ENCODE measurements at places on chromosomes 4 and X. TPM values are rescaled to one million over a fixed set of nuclear protein-coding genes. Genes with fewer than 3 reads are reported as not detected.

DNA sequence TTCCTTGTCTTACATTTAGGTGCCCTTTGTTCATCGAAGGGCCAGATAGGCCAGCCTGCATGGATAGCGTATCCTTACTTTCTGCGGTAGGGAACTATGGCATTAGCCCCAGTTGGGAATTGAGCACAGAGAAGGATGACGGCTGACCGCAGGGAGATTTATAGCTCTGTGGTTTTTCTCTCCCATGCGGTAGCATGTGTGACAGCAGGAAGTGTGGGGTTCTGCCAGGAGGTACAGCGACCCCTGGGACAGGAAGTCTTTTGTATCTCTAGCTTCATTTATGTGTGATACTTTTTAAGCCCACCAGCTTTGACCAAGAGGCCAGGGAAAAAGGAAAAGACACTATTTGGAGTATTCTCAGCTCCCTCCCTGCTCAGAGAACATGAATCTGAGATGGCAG lies 33.1 kb downstream of the GAB3 start:
- DNase-seq = peak; percentile 83

GRCh38 chr4:145716200-145716599 lies 36.3 kb downstream of the C4orf51 start:
- DNase-seq = peak; percentile 97

Gene ZDHHC15
- 0.99 TPM for total RNA-seq

DNA sequence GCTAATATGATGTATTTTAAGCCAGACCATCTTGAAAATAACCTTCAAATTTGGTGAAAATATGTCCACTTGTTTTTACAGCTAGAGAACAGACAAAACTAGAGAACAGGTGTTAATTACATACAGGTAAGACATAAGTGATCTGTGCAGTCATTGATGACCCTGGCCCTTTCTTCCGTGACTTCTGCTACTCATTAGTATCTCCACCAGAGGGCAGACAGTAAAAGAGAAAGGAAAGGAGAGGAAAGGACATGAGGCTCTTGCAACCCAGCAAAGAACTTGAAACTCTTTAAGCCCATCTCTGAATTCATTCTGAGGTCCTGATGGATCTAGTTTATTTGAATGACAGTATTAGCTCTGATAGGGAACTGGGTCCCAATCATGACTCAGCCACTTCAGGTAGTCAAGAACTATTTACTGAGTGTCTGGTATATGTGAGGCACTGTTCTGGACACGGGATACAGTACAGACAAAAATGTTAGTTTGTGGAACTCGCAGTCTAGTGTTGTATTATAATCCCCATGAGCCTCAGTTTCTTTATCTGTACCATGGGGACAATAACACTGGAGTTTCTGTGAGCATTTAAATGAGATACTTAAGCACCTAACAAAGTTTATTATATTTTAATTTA lies 121.0 kb upstream of the TEX13D start:
- peak; percentile 33 for DNase-seq

DNA sequence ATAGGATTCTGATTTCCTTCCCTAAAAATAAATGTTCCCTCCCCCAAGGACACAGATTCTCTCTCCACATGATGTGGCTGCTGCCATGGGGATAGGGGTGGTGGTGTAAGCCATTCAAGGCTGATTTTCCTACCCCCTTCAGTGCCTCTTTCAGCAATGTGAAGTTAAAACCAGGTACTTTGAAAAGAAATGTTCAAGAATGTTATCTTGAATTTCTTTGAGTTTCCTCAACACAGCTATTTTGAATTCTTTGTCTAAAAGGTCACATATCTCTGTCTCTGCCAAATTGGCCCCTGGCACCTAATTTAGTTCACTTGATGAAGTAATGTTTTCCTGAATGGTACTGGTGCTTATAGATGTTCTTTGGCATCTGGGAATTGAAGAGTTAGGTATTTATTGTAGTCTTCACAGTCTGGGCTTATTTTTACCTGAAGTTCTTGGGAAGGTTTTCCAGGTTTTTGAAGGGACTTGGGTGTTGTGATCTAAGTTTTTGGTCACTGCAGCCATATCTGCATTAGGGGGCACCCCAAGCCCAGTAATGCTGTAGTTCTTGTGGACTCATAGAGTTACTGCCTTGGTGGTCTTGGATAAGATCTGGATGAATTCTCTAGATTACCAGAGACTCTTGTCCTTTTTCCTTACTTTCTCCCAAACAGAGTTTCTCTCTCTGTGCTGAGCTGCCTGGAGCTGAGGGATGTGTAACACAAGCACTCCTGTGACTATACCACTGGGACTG lies 7.6 kb upstream of the DIPK2B start:
- DNase-seq = no peak

- DNase-seq = no peak
Measured at GRCh38 chr4:169215656-169216055, 55.1 kb downstream of the SH3RF1 start.

Gene SLC9A7
- total RNA-seq = 38.7 TPM

Data from myocyte (in vitro differentiated cells).